ENCODE measurements at places on chromosomes 12 and 14.

DNA sequence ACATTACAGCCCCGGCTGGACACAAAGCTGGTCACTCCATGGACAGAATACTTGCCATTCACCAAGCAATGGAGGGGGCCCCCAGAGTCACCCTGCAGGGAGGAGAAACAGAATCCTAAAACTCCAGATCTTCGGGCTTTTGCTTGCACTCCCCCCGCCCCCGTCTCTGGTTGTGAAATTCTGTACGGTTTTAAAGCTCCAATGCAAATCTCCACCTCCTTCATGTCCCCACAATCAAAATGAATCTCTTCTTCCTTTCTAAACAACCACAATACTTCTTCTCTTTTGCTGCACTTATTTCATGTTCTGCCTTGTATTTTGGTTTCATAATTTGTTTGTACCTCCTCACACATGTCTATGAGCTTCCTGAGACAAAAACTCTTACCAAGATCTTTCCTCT, 5.8 kb upstream of the BIN2 start:
- DNase-seq: no peak

DNA sequence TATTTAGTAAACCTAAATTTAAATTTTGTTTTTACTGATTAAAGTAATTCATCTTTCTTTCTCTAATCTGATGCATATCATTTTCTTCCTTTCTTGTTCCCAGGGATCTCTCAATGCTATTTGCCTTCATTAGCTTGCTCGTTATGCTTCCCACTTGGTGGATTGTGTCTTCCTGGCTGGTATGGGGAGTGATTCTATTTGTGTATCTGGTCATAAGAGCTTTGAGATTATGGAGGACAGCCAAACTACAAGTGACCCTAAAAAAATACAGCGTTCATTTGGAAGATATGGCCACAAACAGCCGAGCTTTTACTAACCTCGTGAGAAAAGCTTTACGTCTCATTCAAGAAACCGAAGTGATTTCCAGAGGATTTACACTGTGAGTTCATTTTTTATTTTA, 48.6 kb downstream of the VEZT start:
- DNase-seq: no peak

DNA sequence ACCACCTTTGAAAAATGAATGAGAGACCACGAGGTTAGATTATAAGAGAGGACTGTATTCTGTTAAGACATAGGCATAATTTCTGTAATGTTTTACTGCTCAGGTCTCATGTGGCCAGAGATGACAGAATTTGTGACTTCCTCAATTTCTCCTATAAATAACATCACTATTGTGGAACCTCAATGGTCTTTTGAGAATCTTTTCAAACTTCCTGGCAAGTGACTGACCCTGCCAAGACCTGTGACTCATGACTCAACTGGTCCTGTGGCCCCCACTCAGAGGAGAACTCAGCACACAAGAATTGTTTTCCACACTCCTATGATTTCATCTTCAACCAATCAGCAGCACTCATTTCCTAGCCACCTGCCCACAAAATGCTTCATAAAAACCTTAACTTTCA, 508.2 kb upstream of the ATP2B1 start:
- no peak for DNase-seq

GRCh38 chr12:93229494-93230325, 148.0 kb upstream of the NUDT4 start:
- DNase-seq: no peak

DNA sequence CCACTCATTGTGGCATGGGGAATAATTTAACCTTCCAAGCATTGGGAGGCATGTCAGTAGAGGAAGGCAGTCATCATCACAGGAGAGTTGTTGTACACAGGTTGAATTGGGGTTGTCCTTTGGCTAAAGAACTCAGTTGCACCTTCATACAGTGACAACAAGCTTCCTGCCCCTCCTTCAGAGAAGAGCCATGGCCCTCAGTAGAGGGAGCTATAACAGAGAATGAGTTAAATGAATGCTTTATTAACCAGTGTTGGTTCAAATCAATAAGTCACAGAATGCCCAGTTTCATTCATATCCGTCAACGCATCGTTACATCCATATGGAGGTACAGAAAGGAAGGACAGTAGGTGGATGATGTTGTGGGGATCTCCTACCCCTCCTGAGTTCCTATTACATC, 4.8 kb downstream of the IFNG-AS1 start:
- DNase-seq: no peak

Data from germinal center (tissue), 1 donor.